LoVo (cell line): ENCODE measurements at places on chromosomes 5 and 9.

DNA sequence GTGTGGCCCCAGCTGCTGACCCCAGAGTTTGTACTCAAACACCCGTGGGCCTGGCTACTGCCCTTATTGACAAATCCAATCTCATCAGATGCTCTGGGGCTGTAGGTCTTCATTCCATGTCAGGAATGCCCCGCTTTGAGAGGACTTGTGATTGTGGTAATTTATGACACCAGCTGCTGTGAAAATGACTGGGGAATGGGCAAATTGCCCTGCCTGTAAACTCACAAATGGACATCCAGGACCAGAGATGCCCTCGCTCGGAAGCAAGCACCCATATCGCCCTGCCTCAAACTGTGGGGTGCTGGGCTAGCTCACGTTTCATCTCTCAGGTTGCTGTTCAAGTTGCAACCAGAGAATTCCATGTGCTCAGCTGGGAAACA lies 225.9 kb upstream of the MAP3K1 start:
- no peak for DNase-seq

- DNase-seq: no peak
These were observed 80.9 kb downstream of the BARX1 start for GRCh38 chr9:93874242-93874641.

GRCh38 chr5:146126068-146126467 lies 20.7 kb upstream of the PLAC8L1 start:
- DNase-seq: no peak

DNA sequence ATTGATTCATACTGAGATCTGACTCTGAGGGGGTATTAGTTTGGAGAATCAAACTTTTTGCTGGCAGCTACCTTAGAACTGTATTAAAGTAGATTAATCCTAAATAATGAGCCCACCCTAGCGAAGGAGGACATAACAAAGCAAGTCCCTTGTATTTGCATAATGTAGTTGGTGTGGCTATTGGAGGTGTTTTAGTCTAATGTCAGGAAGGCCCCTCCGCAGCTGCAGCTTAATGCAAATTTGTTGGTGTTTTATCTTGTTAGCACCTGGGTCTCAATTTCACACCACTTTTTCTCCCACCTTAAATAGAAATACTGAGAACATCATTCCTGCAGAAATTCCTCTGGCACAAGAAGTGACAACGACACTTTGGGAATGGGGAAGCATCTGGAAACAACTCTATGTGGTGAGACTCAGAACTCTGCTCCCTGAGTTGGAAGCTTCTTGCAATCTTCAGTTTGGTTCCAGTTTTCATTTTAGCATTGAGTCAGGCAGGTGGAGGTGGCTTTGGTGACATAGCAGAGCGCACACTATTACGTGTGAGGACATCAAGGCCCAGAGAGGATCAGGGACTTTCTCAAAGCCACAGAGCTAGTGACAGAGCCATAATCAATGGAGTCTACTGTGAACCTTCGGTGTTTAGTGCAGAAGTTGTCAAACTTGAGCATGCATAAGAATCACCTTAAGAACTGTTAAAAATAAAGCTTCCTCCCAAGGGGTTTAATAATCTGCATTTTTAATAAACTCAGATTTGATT lies 33.9 kb downstream of the DOCK2 start:
- DNase-seq: no peak

- no peak for DNase-seq
These were observed 1.8 kb upstream of the RPL26L1 start for GRCh38 chr5:172957458-172957857.

- peak; percentile 46 for DNase-seq
These were observed 31.8 kb upstream of the CKS2 start for GRCh38 chr9:89278997-89279739.

DNA sequence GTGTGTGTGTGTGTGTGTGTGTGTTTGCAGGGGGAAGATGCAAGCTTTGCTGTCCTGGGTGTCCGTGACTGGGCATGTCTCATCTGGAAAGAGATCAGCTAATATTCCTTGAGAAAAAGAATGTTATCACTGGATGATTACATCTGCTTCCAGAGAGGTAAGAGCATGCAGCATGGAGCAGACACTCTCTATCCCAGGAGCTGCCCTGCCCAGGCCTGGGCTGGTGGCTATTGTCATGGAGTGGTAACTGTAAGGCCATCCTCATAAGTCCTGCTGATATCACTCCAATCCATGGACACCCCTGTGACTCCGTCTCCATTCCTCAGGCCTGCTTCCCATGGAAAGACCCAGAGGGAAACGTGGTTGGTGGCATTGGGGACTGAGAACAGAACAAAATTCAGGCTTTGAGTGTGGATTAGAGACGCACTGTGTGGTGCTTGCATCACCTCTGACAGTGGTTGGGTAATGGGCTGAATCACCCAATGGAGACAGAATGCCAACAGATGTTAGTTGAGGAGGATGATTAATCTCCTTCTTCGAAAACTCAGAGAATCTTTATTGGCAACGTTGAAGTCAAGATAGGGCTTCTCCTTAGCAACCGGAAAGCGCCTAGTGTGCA lies 52.0 kb upstream of the KCNIP1 start:
- no peak for DNase-seq

GRCh38 chr5:4020400-4020799 lies 424.8 kb downstream of the IRX1 start:
- DNase-seq: no peak

DNA sequence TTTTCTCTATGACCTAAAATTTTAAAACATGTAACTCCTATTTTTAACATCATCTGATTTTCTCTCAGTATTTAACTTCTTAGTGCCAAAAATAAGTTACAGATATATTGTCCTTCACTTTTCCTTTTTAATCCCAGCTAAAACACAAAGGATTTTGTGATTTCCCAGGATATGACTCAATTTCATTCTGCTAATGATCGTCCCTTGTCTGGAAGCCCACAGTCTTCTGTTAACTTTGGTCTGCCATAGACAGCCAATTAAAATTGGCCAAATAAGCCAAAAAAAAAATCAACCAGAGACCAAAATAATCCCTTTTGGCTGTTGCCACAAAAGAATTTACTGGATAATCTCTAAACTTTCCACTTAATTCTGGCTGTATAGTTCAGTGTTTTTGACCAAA lies 124.5 kb upstream of the FST start:
- DNase-seq: no peak

DNA sequence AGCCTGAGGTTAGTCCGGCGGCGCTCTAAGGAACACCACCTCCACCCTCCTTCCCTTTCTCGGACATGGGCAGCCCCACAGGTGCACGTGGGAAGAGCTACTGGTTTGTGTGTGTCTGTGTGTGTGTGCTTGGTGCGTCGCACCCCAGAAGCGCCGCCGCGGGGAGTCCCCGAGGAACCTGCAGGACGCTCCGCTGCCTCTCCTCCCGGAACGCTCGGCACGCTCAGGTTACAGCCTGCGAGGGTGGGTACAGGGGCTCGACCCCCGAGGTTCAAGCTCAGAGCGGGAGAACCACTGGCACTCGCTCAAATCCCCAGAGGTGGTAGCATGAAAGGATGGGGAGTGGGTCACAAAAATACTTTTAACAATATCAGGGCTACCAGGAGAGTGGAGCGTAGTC lies 2.0 kb downstream of the ASTN2 start:
- DNase-seq: no peak

- DNase-seq: no peak
These were observed 111.0 kb upstream of the PTCH1 start for GRCh38 chr9:95627802-95628201.

DNA sequence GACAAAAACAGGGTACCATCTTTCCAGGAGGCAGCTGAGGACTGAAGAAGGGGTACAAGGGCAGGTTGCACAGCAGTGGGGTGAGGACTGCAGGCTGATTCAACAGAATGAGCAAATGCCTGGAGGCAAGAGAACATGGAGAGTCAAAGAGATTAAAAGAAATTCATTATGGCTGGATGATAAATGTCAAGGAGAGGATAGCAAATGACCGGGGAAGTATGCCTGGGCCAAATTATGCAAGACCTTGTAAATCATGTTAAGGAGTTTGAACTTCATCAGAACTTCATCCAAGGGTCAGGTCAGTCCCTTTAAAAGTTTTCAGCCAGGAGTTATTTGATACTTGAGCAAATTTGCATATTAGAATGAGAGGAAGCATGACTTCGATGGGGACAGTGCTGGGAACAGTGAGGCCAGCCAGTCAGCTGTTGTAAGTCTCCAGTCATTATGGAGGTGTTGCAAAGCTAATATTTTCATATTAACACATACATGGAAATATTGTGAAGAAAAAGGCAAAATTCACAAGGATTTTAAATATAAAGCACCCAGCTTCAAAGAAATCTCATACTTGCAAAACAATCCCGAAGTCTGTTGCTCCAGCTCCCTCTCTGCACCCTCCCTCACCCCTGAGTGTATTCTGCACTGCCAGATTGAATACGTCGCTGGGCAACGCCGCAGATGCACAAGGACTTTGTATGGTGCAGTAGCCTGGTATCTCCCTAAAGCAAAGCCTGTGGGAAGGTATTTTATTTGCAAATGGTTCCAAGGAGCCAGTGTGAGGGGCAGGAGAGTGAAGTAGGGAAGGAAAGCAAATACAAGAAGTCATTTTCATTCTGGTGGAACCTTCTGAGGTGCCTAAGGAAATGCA lies 509.8 kb upstream of the TLE4 start:
- DNase-seq: no peak

DNA sequence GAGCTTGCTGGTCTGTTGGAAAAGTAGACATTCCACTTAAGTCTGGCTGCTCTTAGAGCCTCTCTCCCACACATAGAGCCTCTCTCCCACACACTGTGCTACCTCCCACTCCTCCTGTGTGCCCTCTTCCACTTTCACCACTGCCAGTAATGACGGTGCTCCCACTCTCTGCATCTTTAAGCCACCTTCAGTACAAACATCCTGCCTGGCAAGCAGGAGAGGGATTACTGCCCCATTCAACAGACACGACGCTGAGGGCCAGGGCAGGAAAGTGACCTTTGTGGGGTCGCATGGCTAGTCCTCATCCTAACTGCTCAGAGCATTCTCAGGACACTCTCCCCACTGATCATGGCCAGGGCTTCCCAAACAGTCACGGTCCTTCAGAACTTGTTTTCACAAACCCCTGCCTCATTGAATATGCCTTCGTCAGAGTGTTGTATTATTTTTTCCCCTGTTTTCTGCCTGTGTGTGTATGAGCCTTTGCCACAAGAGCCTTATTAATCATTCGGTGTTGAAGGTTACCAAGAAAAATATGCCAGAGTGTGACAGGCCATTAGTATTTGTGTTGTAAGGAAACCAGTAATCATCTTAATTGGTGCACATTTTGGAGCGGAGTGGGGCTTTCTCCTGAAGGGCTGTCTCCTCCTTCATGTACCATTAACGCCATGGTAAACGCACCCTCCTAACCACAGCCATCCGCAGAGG lies 87.1 kb upstream of the SAP30L start:
- DNase-seq: no peak

DNA sequence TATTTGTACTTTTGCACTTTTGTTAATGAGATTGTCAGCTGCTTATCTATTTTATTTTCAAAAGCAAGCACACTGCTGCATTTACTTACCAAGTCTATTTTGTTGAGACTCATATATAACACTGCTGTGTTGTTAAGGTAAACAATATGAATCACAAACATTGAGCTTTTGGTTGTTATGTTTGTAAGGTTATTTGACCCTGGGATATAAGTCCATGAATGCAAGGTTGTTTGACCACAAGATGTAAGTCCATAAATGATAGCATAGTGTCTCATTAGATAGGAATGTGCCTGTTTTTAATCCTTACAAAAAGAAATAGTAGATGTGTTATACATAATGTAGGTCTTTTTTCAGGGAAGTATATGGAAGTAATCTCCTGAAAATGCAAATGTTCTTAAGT lies 845.9 kb downstream of the CDH9 start:
- no peak for DNase-seq

DNA sequence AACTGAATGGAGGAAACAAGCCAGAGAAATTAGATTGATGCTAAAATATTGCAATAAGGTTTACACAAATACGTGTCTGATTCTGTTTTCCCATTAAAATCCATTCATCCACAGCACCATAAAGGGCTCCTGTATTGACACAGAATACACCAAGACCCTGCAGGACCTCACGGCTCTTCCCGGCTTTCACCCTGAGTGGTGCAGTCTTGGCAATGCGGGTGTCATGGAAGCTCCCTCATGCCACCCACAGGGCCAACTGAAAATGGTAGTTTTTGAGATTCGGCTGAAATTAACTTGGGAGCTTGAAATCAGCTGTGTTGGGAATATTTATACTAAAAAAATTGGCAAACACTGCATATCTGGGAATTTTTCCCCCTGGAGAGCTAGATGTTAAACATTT lies 17.3 kb upstream of the EXOC3 start:
- no peak for DNase-seq

DNA sequence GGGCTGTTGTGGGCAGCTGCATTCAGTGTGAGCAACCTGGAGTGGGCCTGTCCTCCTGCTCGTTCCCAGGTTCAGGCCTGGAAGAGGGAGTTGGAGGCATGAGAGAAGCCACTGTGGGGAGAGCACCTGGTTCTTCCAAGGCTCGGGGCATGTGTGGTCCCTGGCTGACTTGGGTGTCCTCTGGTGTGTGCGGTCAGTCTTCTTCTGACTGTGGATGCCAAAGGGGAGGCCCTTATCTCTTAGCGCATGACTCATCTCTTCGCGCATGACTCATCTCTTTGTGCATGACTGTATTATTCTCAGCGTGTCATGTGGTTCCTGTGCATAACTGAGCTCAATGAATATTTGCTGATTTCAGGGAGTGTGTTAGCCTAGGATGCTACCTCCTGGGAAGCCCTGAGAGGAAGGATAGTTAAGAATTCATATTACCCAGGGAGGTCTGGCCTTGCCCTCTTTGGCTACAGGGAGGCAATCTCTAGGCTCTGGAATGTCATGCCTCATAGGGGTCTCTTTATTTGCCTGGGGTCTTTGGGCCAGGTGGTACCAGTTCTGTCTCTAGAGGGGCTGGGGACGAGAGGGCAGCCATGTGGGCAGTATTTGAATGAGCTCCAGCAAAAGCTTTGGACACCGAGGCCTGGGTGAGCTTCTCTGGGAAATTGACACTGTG lies 188.7 kb downstream of the HSPA4 start:
- DNase-seq: peak; percentile 96

DNA sequence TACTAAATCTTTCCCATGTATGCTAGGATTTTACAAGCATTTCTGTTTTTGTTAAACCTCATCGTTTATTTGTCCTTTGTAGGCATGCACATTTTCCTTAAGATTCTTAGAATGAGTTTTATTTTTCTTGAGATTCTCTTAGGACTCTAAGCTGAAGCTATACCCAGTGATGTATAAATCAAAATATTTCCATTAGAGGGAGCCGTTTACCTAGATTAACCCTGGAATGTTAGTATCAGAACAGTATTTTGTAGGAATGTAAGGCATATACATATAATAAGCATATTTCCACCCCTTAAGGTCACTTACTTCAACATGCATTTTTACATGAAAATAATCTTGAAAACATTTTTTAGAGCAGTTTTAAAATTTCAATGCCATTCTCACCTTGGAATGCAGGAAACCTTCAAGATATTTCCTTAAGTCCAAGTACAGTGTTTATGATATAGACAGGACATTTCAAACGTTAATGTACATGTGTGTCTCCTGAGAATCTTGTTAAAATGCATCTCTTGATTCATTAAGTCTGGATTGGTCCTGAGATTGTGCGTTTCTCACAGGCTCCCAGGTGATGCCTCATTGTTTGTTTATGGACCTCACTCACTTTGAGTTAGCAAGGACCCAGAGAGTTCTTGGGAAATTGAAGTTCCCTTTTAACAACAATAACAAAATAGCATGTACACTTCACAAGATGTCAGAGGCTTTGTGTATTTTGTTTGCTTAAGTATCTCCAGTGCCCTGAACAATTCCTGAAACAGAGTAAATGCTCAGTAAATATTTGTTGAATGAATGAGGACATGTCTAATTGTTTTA lies 34.9 kb upstream of the FCHO2 start:
- DNase-seq: peak; percentile 43

GRCh38 chr9:37382982-37383357 lies 39.5 kb upstream of the GRHPR start:
- DNase-seq: no peak

- no peak for DNase-seq
These were observed 8.3 kb upstream of the LCN1 start for GRCh38 chr9:135512904-135513303.
